Fibroblast of skin of scalp (primary cell): ENCODE measurements at places on chromosomes 16 and 17.

- no peak for DNase-seq
These were observed 71.6 kb downstream of the WIPI1 start for GRCh38 chr17:68385490-68386215.

- no peak for DNase-seq
These were observed 36.2 kb downstream of the RBFOX3 start for GRCh38 chr17:79574656-79575055.

- no peak for DNase-seq
These were observed 13.1 kb upstream of the ZFHX3 start for GRCh38 chr16:73060892-73061490.

DNA sequence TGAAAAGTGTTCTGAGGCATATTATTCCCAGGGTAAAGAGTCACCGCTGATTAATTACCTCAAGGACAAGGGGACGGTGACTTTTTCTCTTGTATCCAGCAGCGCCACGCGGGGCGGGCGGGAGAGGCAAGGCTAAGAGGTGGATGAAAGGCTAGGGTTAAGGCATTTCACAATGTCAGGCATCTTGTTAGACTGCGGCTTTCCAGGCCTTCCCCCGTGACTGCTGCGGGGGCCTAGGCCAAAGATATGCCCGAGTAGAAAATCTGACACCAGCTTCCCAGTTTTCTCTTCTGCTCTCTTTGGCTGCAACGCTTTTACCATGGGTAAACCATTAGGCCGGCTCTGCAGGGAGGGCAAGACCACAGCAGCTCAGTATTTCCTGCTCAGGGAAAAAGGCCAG, 698.2 kb downstream of the MAF start:
- DNase-seq, result no peak

GRCh38 chr16:3957344-3957980, 76.9 kb upstream of the CREBBP start:
- DNase-seq, result no peak

GRCh38 chr17:33096161-33096560, 104.5 kb downstream of the SPACA3 start:
- no peak for DNase-seq

DNA sequence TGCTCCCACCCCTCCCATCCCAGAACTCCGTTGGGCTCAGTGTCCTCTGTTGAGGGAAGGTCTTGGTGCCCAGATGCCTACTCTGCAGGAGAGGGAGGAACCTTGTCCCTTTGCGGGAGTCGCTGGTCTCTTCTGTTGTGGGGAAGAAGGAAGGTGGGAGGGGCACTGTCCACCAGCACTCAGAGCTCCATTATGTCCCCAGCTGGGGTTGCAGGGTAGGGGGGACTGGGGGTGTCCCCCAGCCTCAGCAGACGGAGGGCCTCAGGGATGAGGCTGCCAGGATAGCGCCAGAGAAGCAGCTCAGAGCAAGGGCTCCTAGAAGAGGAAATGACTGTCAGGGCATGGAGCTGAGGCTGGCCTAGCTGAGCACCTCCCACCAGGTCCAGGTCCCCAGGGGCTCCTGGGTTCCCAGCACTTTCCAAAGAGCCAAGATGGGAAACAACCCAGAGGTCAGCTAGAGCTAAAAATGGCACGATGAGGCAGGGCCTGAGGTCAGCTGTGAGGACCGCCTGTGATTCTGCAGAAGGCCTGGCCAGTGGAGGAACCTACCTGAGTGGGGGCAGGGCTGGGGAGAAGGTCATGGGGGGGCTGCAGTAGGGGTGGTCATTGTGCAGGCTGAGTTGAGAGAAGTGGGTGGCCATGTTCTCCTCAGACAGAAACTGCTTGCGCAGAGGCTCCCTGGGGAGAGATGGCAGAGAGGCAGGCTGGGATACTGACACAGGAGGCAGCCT, 893 bp downstream of the HCFC1R1 start:
- DNase-seq, result peak; percentile 79

DNA sequence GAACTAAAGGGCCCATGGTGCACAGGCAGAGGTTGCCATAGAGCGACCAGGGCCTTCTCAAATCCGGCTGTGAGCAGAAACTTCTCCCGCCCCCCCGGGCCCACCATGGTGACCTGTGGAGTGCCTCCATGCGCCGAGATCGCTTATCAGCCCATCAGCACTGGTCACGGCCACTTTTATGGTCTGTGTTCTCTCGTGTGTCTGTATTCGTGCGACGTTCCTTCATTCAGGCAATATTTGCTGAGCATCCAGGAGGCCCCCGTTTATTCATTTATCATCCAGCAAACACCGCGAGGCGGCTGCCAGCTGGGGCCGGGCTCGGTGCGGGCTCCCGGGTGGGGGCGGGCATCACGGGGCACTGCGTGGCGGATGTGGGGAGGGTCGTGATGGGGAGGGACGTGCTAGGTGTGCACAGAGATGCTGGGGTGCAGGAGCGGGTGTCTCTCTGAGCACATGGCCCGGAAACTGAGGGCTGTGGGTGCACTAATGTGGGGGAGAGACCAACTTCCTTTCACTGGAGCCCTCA, 88.0 kb upstream of the CBX4 start:
- DNase-seq, result no peak

DNA sequence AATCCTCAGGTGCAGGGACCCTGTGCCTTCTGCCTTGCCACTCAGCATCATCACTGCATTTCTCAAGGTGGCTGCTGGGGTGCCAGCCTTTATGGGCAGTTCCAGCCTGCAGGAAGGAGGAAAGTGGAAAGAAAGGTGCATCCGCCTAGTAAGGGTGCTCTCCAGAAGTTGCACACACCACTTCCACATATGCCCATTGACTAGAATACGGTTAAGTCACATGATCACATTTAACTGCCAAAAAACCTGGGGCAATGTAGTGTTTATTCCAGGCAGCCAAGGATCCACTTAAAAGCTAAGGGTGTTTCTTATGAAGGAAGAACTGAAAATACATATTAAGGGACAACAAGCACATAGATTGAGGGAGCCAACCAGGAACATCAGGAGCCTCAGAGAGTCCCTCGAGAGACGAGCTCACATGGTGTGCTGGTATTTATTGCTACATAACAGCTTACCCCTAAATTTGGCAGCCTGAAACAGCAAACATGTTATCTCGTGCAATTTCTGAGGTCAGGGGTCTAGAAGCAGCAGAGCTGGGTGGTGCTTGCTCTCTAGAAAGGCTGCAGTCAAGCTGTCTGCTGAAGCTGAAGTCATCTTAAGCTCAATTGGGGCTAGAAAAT, 52.0 kb upstream of the MMP2 start:
- DNase-seq, result no peak

- DNase-seq, result no peak
These were observed 20.3 kb downstream of the SGF29 start for GRCh38 chr16:28573738-28574718.

DNA sequence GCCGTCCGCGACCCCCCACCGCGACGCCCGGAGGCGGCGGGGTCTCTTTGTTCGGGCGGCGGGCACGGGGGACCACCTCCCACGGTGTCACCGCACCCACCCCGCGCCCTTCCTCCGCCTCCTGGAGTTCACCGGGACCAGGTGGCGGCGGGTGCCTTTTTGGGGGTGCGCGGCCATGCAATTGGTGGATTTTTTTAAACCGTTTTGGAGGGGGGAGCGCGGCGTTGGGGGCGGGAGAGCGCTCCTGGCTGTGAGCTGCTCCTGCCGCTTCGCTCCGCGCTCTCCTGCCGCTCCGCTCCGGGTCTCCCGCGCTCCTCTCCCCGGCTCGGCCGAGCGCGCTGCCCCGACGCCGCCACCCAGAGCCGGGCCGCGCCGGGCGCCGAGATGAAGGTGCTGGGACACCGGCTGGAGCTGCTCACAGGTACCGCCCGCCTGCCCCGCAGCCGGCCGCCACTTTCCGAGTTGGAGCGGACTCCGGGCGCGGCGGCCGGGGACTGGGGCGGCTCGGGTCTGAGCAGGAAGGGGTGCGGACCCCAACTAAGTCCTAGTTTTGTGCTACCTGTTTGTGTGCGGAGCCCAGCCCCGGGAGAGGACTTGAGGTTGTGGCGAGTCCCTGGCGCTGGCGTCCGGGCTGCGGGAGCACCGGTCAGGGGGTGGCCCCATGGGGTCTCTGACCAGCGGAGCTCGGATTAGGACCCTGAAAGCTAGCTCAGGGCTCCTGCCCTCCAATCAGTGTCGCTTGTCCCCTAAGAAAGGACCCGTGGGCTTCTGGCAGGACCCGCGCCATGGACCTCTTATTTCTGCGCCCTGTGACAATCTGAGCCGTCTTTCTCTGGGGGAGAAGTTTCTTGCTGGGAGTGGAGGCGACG, 35.7 kb upstream of the NDRG4 start:
- no peak for DNase-seq

GRCh38 chr17:56108811-56109284, 44.4 kb upstream of the ANKFN1 start:
- DNase-seq, result no peak

GRCh38 chr16:54026456-54026855, 260.1 kb downstream of the IRX3 start:
- no peak for DNase-seq

DNA sequence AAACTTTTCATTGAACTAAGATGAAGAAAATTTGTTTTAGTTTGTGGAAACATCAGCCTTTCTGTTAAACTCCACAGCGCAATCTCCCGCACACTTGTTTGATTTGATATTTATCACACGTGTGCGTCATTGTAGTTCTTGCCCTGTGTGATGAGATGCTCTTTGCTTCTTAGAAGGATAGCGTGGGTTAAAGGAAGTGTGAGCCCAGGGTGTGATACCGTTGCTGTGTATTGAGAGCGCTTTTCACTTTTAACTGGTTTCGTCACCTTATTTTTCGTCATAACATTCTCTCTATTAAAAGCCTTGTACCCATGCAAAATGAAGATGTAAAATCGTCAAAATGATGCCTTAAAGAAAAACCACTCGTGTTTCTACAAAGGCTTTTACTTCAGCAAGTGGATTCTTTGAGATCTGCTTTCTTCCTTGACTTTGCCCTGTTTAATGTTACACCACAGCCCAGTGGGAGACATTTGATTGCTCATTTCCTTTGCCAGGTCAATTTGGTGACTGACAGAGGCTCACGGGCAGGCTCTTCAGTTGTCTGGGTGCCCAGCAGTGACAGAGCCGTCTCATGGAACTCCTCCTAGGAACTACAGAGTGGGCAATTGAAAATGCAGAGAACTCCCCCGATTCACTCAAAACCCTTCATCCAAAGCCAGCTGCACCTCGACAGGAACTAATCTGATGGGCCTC, 61.1 kb downstream of the RPA1 start:
- DNase-seq, result no peak

DNA sequence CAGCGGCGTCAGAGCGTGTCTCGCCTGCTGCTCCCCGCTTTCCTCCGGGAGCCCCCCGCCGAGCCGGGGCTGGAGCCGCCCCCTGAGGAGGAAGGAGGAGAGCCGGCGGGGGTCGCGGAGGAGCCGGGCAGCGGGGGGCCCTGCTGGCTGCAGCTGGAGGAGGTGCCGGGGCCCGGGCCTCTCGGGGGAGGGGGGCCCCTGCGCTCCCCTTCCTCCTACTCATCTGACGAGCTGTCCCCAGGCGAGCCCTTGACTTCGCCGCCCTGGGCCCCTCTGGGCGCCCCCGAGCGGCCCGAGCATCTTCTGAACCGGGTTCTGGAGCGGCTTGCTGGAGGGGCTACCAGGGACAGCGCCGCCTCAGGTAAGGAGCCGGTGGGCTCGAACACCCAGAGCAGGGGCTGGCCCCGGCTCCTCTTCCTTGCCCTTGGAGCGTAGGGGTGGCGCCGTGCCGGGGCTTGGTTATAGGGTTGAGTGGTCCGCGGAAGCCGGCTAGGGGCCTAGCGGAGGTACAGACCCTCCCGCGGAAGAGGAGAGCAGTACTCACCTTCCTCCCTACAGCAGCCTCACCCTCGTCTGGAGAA, 841 bp downstream of the RAPGEFL1 start:
- no peak for DNase-seq

DNA sequence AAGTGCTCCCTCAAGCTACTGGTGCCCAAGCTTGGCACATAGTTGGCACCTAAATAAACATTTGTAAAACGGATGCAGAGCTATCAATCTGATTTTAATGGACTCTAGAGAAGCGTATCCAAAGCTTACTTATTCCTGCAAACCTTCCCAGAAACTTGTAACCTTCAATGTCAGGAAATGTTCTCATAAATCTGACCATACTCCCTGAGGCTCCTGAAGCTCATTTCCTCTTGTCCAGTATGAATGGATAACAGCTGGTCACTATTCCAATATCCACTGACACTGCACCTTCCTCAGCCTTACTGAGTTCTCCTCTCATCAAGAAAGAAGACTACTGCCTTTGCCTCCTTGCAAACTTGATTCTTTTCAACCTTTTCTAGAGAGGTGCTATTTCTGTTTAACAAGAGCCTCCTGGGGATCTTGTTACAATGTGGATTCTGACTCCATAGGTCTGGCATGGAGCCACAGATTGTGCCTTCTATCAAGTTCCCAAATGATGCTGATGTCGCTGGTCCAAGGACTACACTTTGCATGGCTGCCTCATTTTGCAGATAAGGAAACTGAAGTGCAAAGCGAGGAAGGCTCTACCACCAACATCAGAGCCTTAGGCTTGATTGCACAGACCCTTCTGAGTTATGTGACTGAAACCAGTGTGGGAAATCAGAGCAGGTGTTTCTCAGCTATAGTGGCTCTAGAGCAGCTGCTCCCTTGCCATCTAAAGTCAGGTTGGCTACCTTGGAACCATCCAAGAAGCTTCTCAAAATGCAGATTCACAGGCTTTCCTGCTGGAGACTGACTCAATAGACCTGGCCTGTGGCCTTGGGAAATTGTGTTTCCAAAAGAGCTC, 377.8 kb downstream of the SOX9 start:
- no peak for DNase-seq
